ENCODE measurements at places on chromosomes 5 and 9. TPM values are rescaled to one million over a fixed set of nuclear protein-coding genes. Genes with fewer than 3 reads are reported as not detected.

DNA sequence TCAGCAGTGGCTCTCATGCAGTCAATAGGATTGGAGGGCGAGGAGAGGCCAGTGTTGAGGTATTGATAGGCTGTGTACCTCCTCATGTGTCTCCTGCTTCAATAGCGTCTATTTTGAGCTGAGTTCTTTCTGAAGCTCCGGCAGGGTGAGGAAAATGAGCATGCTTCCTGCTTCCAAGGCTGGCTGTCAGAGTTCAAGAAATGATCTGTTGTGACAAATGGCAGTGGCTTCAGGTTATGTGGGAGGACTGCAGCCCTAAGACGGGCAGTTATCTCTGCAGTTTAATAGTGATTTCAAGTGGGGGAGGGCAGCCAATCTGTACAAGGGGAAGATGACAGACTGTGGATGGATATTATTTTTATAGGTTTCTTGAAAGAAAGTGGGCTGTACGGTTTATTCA, 54.0 kb upstream of the CXCL14 start:
- no peak for DNase-seq

GRCh38 chr5:91591076-91591475, 208.0 kb upstream of the ARRDC3 start:
- DNase-seq, result no peak

GRCh38 chr5:139141446-139142204, 56.5 kb downstream of the SIL1 start:
- no peak for DNase-seq

The RAI14 gene
- 20.0 TPM for total RNA-seq

The SVEP1 gene
- total RNA-seq, result 12.1 TPM

Measured in cerebellum (tissue), 4 donors.